Activated T-cell treated with anti-CD3 and anti-CD28 coated beads, Interleukin-2, amount 50 U/mL, for 24 hours (primary cell): ENCODE measurements at places on chromosomes 3 and 15.

- no peak for DNase-seq
These were observed 28.2 kb upstream of the CCDC50 start for GRCh38 chr3:191301017-191301416.

GRCh38 chr3:125383744-125384143 is 8.6 kb upstream of the ZNF148 start:
- no peak for DNase-seq

DNA sequence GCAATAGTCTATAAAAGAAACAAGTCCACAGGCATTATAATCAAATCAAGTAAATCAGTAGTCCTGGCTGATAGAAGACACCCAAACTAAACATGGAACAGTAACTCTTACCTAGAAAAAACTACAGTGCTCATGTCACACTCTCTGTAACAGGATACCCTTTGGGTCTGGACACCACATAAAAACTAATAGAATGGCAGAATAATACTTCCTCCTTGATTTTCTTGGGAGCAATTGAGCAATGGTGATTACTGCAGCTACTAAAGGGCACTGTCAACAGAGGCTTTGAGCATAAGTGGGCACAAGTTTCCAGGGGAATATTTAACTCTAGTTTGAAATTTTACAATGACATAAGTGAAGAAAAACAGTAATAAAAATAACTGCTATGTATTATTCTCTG is 59.5 kb downstream of the GLB1 start:
- DNase-seq = no peak

GRCh38 chr3:170641510-170642236 is 55.8 kb upstream of the SLC7A14 start:
- DNase-seq = no peak

DNA sequence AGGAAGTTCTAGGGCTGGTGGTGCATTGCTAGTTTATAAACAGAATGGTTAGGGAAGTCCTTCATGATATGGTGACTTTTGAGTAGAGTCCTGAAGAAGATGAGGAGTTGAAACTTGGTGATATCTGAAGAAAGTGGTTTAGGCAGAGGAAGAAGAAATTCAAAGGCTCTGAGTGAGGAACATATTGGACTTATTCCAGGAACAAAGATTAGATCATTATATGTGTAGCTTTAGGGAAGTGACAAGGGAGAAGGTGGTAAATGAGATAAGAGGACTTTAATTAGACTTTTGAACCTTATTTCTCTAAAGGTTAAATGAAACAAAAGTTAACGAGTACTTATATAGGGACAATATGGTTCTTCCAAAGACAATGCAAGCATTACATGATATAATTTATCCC is 286.7 kb downstream of the DOCK3 start:
- DNase-seq = no peak

DNA sequence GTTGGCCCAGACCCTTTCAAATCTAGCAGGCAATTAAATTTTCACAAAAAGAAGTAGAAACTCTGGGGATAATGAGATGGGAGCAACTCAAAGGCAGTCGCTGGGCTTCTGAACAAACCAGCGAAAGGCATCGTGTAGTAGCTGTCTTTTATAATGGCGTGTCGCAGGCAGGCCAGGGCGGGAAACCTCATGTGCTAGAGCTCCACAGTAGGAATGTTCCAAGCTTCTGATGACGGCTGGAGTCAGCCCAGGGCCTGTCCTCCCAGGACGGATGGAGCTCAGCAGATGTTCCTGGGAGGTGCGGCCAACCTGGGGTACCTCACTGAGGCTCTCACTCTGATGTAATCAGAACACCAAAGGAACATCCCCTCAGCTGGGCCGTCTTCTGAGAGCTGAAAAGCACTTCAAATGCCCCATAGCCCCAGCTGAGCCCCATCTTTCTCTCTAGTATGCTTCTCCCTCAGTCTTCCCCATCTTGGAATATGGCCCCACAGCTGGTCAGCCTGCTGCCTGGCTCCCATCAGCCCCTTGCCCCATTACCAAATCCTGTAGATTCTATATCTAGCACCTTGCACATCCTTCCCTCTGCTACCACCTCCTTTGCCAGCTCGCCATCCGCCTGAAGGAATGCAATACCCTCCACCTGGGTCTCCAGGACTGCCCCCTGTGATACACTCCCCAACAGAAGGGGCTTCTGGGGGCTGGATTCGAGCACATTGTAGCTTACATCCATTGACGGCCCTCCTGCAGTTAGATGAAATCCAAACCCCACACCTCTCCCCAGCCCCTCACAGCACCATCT is 54.9 kb upstream of the ATP2B2 start:
- no peak for DNase-seq

GRCh38 chr3:42402394-42403096 is 7.9 kb downstream of the LYZL4 start:
- no peak for DNase-seq

- no peak for DNase-seq
These were observed 1003.9 kb upstream of the CFAP20DC start for GRCh38 chr3:60053526-60054265.

GRCh38 chr3:69879051-69879450 is 120.5 kb upstream of the SAMMSON start:
- DNase-seq = no peak

DNA sequence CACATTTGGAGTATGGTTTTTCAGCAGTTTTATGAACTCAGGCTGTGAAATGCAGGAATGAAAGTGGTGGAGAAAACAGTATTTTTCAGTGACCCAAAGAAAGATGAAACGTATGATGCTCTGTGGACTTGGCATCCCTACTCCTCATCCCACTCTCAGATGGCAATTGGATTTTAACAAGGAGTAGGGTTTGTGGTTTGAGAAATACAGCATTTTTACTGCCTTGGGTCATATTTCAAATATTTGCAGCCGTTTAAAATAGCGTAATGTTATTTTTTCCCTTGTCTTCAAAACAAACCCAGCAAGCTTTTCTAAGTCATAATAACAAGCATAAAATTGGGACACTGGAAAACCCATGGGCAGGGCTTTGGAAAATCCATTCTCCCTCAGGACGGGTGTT is 117.2 kb upstream of the LRIG1 start:
- no peak for DNase-seq

DNA sequence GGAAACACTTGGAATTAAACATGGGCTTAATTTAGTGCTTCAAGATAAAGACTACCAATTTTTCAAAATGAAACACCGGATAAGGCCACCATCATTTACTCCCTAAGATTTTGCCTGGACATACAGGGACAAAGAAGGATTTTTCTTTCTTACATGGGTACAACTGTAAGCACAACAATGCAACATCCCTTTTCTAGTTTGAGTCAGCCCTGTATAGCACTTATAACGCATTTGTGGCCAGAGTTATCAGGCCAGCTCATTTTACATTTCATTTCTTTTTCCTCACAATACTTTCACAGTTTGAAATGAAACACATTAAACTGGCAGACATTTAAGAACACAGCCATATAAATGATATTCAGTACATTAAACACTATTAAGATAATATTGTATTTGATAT is 9.8 kb upstream of the SUCNR1 start:
- DNase-seq = no peak

GRCh38 chr15:60005352-60006202 is 1.5 kb downstream of the FOXB1 start:
- DNase-seq = peak; percentile 47

- DNase-seq = no peak
These were observed 5.3 kb downstream of the PLA2G4F start for GRCh38 chr15:42151141-42151561.

GRCh38 chr3:43525941-43526607 is 95.7 kb downstream of the ANO10 start:
- DNase-seq = no peak

GRCh38 chr3:98776140-98776493 is 13.0 kb downstream of the ST3GAL6 start:
- no peak for DNase-seq

DNA sequence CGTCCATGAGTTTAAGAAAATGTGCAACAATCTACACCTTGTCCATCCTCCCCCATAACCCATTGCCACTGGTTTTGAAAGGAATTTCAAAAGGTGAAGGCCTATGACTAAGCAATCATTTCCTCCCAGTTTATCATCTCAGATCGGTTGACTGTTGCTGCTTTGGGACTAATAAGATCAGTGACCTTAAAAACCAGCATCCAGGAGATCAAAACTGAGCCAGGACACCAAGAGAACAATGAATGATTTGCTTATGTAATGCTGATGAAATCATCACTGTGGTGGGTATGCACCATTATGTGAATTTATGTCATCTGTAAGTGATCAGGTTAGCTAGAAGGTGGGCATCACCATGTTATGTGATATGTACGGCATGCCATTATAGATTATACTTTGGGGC is 195.5 kb downstream of the SSR3 start:
- no peak for DNase-seq

DNA sequence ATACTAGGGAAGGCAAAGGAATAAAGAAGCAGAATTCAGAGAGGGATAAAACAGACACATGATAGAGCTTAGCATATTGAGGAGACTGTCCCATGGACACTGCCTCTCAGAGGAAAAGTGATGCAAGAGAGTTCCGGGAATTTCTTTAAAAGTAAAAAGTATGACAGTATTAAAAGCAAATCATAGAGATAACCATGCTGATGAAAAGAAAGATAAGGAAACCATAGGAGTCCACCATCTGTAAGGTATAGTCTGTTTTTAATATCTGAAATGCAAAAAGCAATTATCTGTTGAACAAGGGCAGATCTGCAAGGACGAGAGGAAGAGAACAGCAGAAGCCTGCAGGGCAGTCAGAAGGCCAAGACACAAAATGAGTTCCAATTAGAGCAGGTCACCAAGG is 495.9 kb upstream of the GOLIM4 start:
- DNase-seq = no peak

DNA sequence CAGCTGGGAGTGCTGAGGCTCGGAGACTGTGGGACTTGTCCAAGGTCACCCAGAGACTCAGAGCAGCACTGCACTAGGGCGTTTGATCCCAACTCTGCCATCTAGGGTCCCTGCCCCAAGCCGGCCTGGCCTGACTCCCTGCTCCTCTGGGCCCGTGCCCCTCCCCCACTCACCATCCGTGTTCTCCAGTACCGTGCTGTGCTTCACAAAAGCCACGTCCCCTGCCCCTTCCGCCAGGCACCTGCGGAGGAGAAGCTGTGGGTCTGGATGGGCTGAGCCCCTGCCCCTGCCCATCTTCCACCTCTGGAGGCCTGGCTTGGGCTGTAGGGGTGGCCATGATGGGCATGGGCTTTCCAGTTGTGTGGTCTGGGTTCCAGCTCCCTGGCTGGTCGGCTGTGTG is 8.4 kb downstream of the MELTF start:
- no peak for DNase-seq

- DNase-seq = no peak
These were observed 972 bp downstream of the UBA5 start for GRCh38 chr3:132661101-132661500.

DNA sequence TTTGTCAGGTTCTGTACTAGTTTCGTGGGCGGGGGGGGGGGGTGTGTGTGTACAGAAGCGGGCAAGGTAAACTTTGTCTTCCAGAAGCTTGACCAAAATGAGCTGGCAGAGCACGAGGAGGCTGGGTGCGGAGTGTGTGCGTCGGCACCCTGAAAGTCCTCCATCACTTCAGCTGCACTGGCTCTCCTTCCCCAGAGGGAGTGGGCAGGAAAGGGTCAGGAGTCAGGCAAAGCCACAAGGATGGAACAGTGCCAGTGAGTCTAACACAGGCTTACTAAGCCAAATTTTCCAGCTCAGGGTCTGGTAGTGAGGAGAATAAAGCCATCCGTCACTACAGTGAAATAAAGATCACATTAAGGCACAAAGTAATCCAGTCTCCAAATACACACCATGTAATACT is 11.9 kb upstream of the SH3GL3 start:
- no peak for DNase-seq

DNA sequence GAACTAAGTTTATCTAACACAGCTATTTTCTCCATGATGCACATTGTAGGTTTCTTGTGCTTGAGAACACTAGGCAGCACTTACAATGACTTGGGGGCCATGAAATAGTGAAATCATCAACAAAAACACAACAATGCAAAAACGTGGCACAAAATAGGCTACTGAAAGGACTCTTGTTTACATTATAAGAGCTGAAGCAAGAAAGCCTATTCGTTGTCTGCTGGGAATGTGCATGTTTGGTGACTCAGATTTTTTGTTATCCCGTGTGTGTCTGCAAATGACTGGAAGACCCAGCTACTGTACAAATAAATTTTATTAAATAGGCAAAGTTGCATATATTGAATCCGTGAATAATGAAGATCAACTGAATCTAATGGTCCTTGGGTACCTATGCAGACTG is 85.0 kb downstream of the TCF12 start:
- DNase-seq = no peak

GRCh38 chr15:66833803-66834202 is 131.8 kb downstream of the SMAD6 start:
- no peak for DNase-seq

DNA sequence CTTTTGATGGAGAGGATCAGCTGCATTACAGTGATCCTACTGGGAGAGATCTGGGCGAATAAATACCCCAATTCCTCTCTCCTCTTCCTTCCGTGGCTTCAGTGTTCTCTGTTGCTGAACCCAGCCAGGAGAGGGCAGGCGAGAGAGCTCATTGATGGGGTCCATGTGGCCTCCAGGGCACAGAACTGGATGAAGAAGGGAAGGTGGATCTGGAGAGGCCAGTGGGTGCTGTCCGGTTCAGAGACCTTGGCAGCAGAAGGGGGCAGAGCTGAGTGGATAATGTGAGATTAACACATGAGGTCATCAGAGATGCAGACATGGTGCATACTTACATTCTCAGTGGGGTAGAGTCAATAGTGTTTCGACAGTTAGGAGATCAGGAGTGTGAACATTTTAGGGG is 193.6 kb downstream of the CLSTN2 start:
- no peak for DNase-seq

DNA sequence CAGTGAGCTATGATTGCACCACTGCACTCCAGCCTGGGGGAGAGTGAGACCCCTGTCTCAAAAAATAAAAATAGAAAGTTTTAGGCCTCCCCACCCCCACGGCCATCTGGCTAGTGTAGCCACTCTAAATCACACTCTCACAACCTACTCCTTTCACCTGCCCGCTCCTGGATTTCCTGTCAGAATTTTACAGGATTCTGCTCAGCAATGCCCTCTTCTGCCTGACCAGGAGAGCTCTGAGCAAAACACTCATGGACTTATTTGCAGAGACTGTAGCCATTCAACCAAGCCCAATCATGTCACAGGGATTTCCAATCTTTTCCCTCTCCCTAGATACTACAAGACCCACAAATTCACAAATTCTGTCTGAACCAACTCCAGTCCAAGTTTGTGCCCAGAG is 242.6 kb upstream of the TPRG1 start:
- no peak for DNase-seq

DNA sequence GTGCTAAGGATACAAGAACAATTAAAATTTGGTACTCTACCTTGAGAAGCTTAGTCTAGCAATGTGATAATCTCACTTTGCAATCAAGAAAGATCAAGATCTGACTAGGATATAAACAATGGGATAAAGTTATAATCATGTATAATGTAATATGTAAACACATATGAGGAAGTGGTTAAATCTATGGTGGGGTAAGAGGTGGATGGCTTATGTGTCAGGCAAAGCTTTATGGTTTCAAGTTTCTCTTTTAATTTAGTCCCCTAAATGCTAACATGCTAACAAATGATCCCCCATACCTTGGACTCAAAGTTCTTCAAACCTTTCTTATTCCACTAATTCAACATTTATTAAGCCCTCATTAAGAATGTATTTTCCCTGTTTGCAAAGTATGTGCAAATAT is 2.5 kb downstream of the RSL24D1 start:
- DNase-seq = no peak
